GF-D8 (cell line): ENCODE measurements at places on chromosomes 5 and 9.

- no peak for DNase-seq
Measured at GRCh38 chr5:159497221-159497620, 166.9 kb upstream of the IL12B start.

DNA sequence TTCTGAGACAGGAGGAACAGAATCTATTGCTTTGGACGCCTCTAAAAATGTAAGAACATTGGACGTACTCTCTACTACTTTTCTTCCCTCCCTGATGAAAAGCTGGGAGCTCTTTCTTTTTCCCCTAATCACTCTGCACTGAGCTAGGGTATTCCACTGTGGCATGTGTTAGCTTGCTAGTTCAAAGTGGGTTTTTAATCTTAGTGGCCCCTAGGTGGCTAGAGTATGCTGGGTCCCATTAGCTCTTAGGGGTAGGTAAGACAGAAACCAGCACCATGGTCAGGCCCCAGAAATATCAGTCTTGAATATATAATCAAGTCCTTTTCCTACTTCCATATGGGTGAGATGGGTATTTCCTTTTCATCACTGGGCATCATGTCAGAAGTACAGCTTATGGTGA lies 945.2 kb upstream of the PTPRD start:
- DNase-seq: no peak

- DNase-seq: no peak
Measured at GRCh38 chr5:159571501-159572244, 241.4 kb upstream of the IL12B start.

DNA sequence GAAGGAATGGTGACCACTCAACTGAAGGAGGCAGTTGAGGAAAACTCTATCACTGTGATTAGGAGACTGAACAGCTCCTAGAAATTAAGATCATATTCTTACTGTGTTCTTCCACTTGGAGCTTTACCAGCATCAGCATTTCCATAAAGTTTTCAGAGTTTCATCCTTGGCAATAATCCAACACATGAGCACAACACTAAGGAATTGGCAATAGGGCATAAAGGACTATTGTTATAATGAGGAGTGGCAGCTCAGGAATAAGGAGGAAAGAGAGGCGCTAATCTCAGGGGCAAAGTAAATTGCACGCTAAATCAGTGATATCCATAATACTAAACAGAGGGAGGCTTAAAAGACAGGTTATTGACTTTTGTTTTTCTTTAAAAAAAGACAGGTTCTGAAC lies 338.9 kb downstream of the EFNA5 start:
- no peak for DNase-seq

GRCh38 chr9:91972076-91972626 lies 22.1 kb upstream of the ROR2 start:
- no peak for DNase-seq

GRCh38 chr9:68778635-68779034 lies 73.6 kb downstream of the PIP5K1B start:
- DNase-seq: no peak

DNA sequence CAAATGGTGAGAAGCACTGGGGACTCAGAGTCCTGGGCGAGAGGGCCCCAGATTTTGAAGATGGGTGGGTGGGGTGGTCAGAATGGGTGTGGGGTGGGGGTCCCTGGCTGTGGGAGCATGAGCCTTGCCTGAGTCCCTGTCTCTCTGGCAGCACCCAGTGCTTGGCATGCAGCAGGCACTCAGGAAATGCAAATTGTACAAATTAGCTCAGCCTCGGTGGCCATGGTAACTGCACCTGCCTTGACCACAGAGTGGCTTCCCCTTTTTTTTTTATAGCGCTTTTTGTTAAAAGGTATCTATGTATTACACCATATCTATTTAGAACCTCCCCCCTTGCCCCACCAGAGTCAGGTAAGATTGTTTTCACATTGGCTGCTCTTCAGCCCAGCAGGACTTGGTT lies 19.2 kb upstream of the PITX1 start:
- no peak for DNase-seq

GRCh38 chr5:32331217-32331934 lies 18.6 kb upstream of the MTMR12 start:
- no peak for DNase-seq

DNA sequence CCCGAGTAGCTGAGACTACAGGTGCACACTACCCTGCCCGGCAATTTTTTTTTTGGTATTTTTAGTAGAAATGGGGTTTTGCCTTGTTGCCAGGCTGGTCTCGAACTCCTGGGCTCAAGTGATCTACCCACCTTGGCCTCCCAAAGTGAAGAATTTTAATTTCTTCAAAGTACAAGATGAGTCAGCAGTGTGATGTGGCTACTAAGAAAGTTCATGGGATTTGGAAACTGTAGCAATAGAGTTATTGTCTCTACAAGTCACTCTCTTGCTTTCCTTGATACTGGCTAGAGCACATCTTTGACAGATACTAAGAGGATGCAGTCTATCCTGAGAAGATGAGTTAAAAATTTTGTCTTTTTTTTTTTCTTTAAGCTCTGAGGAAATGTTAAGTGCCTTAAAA lies 1.6 kb downstream of the CREB3 start:
- no peak for DNase-seq
